Stimulated activated CD4-positive, alpha-beta T cell treated with anti-CD3 and anti-CD28 coated beads, Interleukin-1b, Interleukin-23, amount 100 ng/mL, for 1 hour (primary cell): ENCODE measurements at places on chromosomes 5 and 9.

DNA sequence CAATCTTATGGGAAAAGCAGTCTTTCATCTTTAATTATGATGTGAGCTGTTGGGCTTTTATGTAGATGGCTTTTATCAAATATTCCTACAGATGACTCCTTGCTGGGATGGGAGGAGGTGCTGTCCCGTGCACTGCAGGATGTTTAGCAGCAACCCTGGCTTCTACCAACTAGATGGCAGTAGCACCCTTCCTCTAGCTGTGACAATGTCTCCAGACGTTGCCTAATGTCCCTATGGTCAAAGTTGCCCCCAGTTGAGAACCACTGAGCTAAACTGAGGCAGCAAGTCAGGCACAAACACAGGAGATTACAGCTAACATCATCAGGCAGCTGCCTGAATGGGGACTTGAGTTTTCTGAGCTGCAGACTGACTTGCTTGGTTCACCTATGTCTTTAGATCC, 401.9 kb upstream of the PDE4D start:
- no peak for DNase-seq

- no peak for DNase-seq
These were observed 92.5 kb upstream of the DNAH5 start for GRCh38 chr5:14036947-14037346.

DNA sequence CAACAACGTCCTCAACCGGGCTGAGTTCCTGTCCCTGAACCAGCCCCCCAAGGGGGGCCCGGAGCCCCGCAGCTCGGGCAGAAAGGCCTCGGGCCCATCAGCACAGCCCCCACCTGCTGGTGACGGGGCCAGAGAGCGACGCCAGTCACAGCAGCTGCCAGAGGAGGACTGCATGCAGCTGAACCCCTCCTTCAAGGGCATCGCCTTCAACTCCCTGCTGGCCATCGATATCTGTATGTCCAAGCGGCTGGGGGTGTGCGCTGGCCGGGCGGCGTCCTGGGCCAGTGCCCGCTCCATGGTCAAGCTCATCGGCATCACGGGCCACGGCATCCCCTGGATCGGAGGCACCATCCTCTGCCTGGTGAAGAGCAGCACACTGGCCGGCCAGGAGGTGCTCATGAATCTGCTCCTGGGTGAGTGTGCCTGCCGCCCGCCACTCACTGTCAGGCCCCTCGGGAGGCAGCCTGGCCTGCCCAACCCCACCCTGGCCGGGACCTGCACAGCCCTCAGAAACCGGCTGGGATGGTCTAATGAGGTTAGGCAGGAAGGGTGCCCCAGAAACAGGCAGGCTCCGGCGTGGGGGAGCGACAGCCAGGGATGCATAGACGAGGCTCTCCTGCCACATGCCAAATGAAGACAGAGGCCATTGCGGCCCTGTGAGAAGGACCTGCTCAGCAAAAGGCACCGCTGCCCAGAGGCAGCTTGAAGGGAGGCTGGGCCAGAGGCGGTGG, 678 bp downstream of the PLPP7 start:
- DNase-seq, result no peak

- DNase-seq, result no peak
These were observed 29.1 kb downstream of the TRIP13 start for GRCh38 chr5:921456-922435.

- no peak for DNase-seq
These were observed 65.2 kb downstream of the TMC1 start for GRCh38 chr9:72586388-72587130.

DNA sequence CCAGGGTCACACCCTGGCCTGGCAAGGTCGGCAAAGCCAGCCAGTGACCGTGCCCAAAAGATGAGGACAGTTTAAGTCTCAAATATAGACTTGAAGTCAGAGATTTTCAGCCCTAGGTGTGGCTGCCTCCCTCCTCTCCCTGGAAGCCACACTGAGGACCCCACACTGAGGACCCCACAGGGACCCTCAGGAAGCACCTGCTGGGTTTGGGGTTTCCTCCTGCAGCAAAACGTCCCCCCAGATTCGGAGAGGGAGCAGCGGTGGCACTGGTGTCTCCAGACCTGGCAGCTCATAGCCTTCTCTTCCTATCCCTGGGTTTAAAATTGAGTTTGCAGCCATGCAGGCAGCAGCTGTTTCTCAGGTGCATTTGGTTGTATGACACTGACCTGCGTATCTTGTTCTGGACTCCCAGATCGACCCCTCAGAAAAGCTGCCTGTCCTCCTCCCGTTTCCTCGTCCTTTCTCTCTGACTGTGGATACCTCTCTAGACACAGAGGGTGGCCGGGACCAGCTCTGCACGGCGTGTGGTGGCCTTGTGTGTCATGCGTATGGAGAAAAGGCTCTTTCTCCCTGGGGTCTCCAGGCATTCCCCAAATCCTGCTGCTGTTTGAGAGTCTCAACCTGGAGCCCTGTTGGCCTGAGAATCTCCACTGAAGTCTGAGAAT, 36.6 kb downstream of the MRPL36 start:
- DNase-seq, result no peak

- DNase-seq, result no peak
These were observed 152.8 kb upstream of the TAS2R1 start for GRCh38 chr5:9782826-9783560.

DNA sequence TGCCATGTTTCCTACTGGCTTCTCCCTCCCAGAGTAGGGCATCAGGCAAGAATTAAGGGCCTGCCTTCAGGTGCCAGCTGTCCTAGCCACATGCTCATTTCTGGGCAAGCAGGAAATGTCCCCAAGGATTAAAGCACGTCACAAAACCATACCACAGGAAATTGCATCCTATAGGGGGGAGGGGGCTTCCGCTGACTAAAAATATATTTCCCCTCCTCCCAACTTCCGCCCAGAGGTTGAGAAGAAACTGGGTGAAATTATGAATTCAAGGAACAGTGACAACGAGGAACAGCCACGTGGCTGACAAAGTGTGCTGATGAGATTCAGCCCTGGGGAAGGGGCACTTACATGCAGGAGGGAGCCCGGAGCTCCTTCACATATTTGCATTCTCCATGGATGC, 4.1 kb downstream of the HBEGF start:
- no peak for DNase-seq

DNA sequence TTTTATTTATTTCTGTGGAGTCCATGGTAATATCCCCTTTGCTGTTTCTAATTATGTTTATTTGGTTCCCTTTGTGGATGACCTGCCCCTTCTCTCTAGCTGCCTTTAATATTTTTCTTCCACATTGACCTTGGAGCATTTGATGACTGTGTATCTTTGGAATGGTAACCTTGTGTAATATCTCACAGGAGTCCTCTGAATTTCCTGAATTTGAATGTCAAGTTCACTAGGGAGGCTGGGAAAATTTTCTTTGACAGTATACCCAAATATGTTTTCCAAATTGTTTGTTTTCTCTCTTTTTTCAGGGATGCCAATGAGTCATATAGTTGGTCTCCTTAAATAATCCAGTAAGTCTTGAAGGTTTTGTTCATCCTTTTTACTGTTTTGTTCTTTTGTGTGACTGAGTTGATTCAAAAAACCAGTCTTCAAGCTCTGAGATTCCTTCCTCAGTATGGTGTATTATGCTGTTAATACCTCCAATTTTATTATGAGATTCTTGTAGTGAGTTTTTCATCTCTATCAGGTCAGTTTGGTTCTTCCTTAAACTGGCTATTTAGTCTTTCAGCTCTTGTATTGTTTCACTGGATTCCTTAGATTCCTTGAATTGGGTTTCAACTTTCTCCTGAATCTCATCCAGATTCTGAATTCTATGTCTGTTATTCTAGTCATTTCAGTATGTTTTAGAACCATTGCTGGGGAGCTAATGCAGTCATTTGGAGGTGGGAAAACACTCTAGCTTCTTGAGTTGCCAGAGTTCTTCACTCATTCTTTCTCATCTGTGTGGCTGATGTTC, 349.0 kb upstream of the TARS1 start:
- no peak for DNase-seq
